ENCODE measurements at places on chromosomes 7 and 10.

- no peak for DNase-seq
Measured at GRCh38 chr7:141612861-141613260, 61.7 kb downstream of the AGK start.

DNA sequence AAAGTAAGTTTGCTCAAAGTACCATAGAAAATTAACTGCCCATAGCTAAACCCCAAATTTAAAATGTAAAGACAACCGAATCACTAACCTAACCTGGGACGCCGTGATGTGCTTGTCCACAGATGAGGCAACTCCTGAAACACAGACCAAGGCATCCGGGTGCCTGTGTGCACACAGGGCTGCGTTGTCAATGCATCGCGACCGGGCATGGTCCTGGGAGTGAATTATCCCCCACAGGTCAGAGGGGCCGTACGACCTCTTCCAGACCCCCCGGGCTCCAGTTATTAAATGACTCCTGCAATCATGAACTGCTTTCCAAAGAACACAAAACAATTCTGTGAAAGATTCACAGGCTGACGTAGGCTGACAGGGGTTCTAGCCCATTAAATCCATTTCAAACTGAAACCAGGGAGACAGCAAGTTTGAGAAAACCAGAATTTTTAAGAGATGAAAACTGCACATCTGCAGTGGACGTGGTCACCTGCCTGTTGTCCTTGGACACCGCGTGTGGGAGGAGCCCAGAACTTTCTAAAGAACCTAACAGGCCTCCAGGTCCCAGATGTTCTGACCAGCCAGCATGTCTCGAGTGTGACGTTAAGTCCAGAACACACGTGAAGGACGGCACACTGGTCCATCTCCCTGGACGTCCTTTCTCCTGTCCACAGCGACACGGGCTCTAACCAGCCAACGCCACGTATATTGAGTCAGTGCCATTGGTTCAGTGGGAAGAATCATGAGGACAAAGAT is 297.8 kb downstream of the DNAJB6 start:
- DNase-seq = no peak

GRCh38 chr7:408751-409311 is 110.8 kb downstream of the PDGFA start:
- no peak for DNase-seq

DNA sequence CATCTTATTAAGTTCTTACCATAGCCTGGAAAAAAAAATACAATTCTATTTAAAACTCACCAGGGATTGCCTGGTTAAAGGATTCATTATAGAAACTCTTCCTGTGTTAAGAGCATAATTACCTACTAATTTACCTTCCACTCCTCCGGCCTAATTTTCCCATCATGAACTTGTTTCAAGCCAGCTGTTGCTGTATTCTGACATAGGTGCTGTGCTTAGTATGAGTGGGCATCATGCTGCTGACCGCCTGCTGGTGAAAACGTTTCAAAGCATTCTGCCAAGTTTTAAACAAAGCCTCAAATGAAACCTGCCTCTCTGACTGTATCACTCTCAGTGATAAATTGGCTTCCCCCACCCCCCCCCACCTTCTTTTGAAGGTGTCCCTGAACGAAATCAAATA is 47.8 kb upstream of the KCNMA1 start:
- peak; percentile 63 for DNase-seq

GRCh38 chr10:70954381-70955176 is 66.2 kb upstream of the PCBD1 start:
- DNase-seq = no peak

DNA sequence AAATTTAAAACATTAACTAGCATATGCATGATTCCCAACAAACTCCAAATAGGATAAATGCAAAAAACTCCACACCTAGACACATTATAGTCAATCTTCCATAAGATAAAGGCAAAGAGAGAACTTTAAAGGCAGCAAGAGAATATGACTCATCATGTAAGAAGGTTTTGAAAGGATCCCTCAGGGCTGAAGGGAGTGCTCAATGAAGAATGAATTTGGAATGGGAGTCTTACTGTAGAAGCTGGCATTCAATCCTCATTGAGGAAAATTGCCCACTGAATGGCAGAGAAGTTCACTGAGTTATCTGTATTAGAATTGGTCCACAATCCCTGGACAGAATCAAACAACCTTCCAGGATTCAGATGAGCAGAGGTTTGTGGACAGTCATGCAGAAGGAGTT is 26.1 kb upstream of the ZNF365 start:
- DNase-seq = no peak

GRCh38 chr7:107742678-107743566 is 1.0 kb upstream of the CBLL1 start:
- DNase-seq = peak; percentile 90

DNA sequence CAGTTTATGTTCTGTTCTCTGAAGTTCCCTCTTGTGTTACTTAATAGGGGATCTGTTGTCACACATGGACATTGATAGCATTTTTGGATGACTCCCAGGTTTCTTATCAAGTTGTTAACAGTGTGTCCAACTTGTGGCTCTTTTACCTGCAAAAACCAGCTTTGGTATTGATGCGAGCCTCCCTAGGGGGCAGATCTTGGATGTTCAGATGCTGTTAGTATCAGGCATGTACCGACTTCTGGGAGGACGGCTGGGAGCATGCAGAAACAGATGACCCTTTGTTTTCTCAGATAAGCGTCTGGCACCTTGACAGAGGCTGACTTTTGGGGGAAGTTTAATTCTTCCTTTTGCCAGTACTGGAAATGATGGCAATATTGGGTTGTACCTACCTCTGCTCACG is 2.2 kb downstream of the PLPP4 start:
- DNase-seq = no peak

DNA sequence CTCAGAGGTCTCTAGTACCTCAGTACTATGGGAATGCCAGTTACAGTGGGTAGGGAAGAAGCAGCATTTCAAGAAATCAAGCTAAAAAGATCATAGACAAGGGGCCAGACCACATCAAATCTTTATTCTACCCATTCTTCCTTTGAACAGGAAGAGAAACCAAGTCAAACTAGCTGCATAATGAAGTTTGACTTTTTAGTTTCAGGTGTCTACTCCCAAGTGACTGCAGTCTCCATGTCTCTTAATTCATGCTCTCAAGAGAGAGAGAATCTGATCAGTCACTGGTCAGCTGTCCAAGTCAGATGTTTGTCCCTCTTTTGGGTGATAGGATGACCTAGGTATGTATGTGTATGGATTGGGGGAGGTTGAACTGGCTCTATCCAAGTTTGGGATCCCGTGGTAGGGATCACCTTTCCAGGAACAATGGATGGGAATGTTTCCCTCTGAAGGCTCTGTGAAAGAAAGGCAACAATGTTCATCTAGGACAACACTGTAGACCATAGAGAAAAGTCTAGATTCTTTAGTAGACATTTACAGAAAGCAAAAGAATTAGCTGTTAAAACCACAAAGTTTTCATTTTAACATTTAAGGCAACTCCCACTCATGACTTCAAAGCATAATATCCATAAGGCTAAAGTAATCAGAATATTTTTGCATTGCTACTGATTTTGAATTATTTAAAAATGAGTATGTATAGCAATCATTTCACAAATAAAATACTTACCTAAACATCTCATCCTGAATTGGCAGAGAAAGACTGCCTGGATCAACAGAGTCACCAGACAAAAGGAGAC is 30.1 kb upstream of the PRTFDC1 start:
- DNase-seq = no peak

DNA sequence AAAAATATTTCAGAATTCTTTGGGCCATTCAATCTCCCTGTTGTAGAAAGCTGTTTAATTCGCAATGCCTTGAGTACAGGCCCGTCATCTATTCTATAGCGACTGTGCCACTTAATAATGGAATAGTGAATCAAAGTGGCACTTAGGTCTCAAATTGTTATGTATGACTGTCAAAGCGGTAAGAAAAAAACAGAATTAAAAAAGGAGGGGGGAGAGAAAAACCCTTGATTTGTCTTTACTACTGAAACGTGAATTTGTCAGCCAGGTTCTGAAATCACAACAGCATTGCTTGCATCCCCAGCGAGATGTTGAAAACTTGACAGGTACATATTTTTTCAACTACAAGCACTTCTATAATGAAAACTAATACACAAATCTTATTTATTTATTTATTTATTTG is 320.9 kb downstream of the TFEC start:
- no peak for DNase-seq

- peak; percentile 21 for DNase-seq
Measured at GRCh38 chr10:58414270-58415041, 29.2 kb downstream of the TFAM start.

- no peak for DNase-seq
Measured at GRCh38 chr10:75738924-75739323, 307.5 kb downstream of the LRMDA start.
